ENCODE measurements at places on chromosomes 11 and 22.

GRCh38 chr11:111905411-111905810, 6.2 kb downstream of the CRYAB start:
- DNase-seq: no peak

- no peak for DNase-seq
These were observed 38.2 kb downstream of the LDLRAD3 start for GRCh38 chr11:35982061-35982460.

DNA sequence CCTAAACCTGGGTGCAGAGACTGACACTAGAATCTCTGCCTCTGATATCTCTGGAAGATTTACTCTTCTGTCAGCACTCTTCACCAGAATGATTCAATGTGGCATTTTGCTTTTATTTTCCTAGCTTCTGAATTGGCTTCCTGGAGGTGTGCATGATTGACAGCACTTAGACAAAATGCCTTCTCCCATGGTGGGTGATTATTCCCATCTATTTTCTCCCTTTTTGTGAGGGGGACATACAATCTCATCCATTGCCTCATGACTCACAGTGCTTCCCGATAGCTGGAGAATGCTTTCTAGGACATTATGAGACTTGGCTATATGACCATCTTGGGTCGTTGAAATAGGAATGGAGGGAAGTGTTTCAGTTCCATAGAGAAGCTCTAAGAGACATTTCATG, 4.0 kb upstream of the TRIM68 start:
- DNase-seq: no peak

- no peak for DNase-seq
These were observed 344.2 kb downstream of the SHANK2 start for GRCh38 chr11:70908223-70908622.

GRCh38 chr11:20256925-20257324, 96.7 kb upstream of the DBX1 start:
- DNase-seq: no peak

GRCh38 chr11:92225125-92225567, 528 bp downstream of the FAT3 start:
- peak; percentile 25 for DNase-seq

DNA sequence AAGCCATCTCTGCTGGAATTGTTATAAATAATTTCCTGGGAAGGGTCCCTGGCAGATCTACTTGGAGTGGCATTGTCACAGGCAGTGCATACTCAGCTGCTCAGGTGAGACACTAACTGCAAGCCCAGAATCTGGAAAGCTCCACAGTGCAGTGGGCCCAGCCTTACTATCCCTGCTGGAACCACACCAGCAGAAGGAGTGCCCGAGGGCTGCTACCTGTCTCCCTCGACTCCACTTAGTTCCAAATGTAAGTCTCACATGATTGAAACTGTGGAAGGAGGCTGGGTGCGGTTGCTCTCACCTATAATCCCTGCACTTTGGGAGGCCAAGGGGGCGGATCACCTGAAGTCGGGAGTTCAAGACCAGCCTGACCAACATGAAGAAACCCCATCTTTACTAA, 14.3 kb upstream of the SYVN1 start:
- no peak for DNase-seq
